ENCODE measurements at places on chromosomes 2 and 18.
A peak's percentile ranks its signal among the peaks of the same experiment; 100 is the strongest.

DNA sequence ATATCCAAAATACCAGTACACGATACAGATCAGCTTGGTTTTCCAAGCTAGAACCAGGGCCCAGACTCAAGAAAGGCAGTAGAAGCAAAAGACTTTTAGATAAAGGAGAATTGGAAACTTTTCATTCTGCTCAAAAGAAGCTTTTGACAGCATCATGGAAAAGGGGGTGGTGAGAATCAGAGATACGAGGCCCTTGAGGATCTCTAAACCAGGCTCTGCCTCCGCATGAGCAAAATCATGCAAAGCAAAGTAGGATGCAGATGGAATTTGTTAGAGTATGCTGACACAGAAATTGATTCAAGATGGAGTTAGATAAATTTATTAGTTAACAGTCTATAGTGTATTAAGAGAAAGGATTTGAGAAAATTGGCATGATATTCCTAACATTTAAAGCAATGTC, 39.8 kb downstream of the FAM98A start:
- DNase-seq, result no peak

GRCh38 chr2:132884292-132884691, 214.3 kb upstream of the LYPD1 start:
- no peak for DNase-seq

GRCh38 chr2:6854416-6854815, 11.3 kb downstream of the CMPK2 start:
- no peak for DNase-seq

- no peak for DNase-seq
Measured at GRCh38 chr2:170843656-170844055, 27.0 kb downstream of the GAD1 start.

DNA sequence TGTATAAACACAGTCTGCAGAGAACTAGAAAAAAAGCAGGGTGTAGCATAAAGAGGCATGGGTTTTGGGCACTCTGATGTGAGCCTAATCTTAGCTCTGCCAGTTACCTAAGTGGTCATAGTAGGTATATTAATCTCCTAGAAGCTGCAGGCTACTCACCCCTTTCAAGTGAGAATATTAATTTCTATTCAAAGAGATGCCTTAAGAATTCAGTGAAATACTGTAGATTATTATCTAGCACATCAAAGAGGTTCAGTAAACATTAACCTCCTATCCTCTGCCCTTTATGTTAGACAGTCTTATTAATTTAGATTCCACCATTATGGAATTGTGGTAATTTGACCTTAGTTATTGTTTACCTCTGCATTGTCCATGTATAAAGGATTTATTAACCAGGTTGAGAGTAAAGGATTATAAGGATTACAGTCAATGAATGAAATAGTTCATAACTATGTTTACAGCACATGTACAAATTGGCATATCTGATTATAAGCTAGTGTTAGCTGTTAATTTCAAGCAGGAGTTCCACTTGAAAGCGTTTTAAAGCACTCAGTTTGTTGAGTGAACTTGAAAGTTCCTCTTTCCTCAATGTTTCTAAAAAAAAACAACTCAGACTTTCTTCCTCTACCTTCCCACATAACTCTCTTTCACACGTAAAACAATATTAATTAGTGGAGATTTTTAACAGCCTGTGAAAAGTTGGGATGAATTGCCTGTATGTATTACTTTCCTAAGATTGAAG, 150.6 kb upstream of the EPC2 start:
- no peak for DNase-seq

DNA sequence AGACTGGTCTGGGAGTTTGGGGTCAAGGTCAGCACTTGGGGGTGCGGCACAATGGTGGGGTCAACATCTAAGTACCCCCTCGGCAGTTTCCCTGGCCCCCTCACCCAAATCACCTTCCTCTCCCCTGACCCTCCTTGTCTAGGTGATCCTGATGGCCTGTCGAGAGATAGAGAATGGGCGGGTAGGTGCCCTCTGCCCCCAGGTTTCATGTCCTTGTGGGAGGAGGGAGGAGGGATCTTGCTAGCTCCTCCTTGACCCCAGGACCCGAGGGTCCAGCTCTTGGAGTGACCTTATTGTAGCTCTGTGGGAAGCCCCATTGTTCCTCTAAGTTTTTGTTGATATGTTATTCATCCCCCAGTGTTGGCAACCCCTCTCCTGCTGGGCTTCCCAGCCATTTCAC, 3.6 kb downstream of the PTPN18 start:
- DNase-seq, result no peak

DNA sequence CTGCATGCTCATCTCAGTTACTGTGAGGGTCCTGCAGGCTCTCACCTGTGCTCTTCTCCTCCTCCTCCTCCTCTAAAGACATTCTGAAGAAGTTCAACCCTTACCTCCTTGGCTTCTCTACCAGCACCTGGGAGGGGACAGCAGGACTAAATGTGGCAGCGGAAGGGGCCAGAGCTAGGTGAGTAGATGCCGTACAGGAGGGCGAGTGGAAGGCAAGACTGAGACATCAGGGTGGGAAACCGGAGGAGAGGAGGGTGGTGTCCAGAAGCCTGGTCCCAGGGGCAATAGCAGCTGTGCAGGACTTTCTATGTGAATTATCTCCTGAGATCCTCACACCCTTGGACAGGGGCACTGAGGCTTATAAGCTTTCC, 124.9 kb downstream of the PLB1 start:
- DNase-seq, result no peak

DNA sequence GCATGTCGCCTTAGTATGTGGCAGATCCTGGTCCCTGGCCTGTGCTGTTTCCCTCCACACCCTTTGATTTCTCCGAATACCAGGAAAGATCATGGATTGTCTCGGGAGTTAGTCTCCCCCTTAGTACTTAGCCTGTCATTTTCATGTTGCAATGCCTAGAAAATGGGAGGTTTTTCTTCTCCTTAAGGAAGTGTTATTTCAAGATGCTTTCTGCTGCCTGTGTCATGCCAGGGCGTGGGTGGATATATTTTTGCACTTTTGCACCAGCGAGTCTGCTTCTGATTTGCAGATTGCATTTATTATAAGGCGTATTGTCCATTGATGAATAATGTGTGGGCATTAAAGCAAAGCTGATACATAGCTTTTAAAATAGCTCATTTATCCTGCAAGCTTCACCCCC, 223.5 kb downstream of the NEDD4L start:
- no peak for DNase-seq

GRCh38 chr2:173943738-173944137, 21.4 kb downstream of the SP3 start:
- no peak for DNase-seq

- peak; percentile 47 for DNase-seq
Measured at GRCh38 chr2:232315049-232315922, 63.3 kb upstream of the ALPP start.

DNA sequence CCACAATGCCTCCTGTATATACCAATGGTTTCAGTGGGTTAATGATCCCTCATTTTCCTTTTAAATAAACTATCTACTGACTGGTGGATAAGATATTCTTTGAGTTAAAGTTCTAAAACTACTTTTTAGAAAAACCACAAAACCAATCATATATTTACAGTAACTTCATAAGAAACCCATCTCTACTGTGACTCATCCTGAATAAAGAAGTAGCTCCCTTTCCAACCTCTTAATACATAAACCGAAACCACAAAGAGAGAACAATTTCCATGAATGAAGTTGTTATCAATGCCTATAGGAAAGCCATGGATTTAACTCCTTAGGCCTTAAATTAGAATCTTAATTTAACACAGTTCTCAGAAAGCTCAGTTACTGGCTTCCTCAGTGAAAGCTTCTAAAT, 227.0 kb upstream of the SMAD7 start:
- no peak for DNase-seq

DNA sequence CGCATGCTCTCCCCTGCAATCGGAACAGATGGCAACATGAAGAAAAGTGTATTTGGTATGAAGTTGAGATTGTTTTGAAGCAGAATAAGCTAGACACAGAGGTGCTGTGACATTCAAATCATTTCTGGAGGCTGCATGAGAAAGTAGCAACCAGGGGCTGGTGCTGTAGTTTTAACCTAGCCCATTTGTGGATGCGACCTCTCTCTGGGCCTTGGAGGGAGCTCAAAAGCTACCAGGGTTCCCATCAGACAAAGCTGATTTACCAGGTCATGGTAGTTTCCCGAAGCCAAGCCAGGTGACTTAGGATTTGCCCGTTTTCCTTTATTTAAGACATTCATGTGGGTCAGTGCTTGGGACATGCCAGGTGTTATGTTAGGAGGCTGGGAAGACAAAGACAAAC, 77.5 kb downstream of the CIB4 start:
- no peak for DNase-seq

DNA sequence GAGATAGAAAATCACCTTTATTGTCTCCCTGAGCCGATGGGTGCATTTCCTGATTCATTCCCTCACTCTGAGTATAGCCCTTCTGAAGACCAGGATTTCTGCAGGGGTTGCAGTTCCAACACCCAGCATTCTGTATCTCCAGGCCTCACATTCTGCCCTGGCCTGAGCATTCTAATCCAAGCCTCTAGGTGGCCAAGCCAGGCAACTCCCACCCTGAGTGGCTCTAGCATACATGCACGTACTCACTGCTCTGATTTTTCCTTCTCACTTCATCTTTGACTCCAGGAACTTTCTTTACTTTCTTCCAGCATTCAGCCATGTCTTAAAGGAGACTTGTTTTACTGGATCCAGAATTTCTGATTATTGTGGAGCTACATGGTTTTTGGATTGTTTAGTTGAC, 100.7 kb upstream of the STK39 start:
- DNase-seq, result no peak

GRCh38 chr2:91442246-91442905, 2750.9 kb downstream of the RPIA start:
- DNase-seq, result no peak

GRCh38 chr18:54279477-54280219, 10.3 kb downstream of the POLI start:
- no peak for DNase-seq

GRCh38 chr2:150609831-150610582, 122.5 kb upstream of the RND3 start:
- DNase-seq, result no peak

DNA sequence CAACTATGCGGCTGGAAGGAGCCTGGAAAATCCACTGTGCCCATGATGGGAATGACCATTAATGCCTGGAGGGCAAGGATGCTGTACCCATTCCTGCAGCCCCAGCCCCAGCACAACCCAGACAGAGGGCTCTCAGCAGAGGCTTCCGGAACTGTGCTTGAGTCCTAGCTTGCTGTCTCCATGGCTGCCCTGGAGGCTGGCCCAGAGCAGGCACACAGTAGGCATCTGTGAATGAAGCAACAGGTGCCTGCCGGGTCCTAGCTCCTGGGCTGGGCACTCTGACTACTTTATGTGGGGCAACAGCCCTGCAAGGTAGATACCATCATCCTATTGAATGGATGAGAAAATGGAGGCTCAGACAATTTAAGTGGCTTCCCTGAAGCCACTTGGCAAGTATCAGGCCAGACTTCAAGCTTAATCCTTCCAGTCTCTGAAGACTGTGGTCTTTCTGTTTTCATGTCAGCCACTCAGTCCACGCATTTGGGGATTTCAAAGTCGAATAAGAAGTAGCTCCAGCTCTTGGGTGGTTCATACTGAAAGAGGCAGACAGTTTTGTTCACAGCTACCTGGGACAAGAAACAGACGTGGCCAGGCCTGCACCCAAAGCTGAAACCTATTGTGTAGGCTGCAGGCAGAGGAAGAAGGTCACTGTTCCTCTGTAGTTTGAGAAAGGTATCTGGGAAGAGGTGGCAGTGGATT, 237.5 kb downstream of the ZBTB7C start:
- no peak for DNase-seq

DNA sequence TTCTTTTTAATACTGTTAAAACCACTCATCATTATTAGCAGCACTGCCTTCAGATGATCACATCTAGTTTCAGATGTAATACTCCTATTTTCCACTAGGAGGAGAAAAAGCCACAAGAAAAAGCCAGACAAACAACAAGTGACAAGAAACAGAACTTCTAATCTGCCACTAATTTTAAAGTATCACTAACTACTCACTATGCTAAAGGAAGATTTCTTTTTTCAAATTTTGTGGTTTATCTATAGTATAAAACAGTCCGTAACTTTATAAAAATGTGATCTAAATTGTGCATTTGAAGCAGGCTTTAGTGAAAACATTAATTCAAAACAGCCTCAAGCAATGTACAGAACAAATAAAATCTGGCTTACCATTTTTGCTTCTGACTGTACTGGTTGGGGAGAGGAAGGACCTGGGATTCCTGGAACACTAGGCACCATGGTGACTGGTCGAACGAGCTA, 56.8 kb downstream of the ATF2 start:
- DNase-seq, result no peak

GRCh38 chr2:239106314-239106908, 258.5 kb downstream of the TWIST2 start:
- no peak for DNase-seq

DNA sequence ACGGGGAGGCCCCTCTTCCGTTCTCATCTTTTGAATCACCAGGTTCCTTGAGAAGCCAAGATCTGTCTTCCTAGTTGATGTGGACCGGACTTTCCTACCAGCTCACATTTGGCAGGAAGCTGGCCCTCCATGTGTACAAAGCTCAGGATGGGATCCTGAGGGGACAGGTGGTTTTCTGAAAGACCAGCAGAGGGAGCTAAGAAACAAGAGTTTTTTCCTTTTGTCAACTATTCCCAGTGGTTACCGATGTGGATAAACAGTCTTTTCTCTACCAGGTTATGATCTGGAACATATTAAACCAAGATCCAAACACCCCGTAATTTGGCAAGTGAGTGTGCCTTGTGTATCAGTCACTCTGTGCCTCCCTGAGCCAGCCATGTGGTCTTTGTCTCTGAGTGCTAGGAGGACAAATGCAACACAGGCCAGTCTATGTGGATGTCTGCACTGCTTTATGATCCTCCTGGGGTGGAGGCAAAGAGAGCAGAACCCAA, 25.1 kb upstream of the ARHGAP25 start:
- no peak for DNase-seq

GRCh38 chr18:9951022-9951859, 37.4 kb downstream of the VAPA start:
- DNase-seq, result no peak

- no peak for DNase-seq
Measured at GRCh38 chr2:168895771-168896170, 5.3 kb upstream of the G6PC2 start.

DNA sequence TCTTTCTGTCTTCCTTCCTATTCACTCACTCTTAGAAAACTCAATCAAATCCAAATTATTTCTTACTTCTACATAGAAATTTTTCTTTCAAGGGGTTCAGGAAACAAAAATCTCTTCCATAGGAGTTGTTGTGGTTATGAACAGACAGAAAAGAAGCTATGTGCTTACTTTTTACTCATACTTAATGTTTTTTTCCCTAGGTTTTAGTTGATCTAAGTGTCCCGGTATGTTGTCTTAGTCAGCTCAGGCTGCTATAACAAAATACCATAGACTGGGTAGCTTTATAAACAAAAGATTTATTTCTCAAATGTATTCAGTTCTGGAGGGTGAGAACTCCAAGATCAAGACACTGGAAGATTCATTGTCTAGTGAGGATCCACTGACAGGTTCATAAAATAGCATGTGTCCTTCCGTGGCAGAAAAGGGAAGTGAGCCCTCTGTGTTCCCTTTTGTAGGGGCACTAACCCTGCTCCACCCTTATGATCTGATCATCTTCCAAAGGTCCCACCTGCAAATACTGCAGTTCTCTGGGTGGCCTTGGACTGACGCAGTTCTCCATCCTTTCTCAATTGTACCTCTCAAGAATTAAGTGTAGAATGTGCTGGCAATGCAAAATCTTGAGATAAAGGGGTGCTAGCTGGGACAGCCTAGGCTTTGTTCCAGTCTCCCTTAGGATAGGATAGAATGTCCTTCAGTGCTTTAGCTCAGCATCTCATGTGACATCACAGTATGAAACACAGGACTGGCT, 14.4 kb upstream of the VRK2 start:
- no peak for DNase-seq

GRCh38 chr2:14700753-14701152, 68.2 kb downstream of the LRATD1 start:
- no peak for DNase-seq
